ENCODE measurements at places on chromosomes 16 and 17.

GRCh38 chr17:80353718-80354275 lies 61.2 kb upstream of the ENDOV start:
- no peak for ATAC-seq

DNA sequence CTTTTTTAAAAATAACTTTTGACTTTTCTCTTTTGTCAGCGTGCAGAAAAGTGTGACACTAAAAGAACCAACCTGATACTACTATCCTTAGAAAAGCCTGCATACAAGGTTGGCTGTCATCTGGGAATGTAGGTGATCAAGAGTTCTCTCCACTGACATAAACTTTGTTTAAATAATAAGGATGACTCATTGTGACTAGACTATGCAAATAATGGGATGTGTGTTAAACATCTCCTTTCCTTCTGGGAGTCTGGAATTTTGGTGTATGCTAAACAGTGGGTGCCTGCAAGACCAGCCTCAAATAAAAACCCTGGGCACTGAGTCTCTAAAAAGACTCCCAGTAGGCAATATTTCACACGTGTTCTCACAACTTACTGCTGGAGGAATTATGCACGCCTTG lies 373.4 kb downstream of the CNTNAP4 start:
- no peak for ATAC-seq

DNA sequence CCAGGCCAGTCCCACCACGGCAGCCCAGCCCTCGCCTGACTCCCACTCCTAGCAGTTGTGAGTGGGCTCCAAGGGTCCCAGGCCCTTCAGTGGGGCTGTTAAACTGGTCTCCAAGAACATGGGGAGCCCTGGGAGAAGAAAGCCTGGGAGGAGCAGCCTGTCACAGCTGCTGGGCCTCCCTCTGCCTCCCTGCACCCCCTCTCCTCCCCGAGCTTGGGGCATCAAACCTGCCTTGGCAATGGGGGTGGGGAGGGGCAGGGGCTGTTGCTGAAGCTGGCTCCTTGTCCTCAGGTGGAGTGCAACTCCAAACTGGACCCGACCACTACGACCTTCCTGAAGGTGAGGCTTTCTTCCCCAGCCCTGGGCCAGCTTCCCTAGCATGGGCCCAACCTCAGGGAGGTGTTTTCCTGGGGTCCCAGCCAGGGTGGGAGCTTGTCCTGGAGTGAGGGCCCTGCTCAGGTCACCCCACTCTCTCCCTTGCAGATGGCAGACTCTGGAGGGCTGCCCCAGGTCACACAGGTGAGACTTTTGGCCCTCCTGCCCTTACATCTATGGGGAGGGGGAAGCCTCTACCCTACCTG lies 6.6 kb upstream of the SETD6 start:
- no peak for ATAC-seq

- peak; percentile 41 for ATAC-seq
These were observed 10.7 kb upstream of the ZNF19 start for GRCh38 chr16:71499775-71500364.

DNA sequence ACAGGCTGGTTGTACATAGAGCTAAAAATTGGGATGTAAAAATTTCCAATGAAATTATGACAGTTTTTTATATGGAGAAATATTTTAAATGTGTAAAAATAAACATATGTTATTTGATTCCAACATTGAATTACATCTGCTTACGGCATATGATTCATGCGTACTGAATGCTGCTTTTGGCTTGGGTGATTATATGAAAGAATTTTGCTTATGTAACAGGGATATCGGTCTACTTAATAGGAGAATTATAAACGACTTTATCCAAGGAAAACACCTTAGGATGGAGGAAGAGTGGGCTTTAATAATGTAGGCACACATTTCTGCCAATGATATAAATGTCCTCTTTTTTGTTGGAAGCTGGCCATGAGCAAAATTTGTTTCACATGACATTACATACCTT lies 197.3 kb upstream of the GOT2 start:
- ATAC-seq = no peak

DNA sequence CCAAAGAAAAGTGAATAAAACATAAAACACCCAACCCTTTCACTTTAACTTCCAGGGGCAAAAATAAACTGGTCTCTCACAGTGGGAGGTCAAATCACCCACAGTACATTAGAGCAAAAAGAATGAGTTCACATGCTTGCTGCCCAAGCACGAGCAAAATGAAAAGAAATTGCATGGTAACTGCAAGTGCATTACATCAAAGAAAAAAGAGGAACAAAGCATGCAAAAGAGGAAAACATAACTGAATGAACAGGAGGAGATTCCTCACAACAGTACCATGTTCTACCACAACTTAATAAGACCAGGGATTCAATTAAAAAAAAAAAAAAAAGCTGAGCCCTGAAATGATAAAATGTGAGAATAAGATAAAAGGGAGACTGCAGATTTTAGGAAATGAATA lies 12.3 kb downstream of the DNAH2 start:
- ATAC-seq = no peak

GRCh38 chr17:247767-248166 lies 66.3 kb upstream of the DOC2B start:
- ATAC-seq = peak; percentile 36

DNA sequence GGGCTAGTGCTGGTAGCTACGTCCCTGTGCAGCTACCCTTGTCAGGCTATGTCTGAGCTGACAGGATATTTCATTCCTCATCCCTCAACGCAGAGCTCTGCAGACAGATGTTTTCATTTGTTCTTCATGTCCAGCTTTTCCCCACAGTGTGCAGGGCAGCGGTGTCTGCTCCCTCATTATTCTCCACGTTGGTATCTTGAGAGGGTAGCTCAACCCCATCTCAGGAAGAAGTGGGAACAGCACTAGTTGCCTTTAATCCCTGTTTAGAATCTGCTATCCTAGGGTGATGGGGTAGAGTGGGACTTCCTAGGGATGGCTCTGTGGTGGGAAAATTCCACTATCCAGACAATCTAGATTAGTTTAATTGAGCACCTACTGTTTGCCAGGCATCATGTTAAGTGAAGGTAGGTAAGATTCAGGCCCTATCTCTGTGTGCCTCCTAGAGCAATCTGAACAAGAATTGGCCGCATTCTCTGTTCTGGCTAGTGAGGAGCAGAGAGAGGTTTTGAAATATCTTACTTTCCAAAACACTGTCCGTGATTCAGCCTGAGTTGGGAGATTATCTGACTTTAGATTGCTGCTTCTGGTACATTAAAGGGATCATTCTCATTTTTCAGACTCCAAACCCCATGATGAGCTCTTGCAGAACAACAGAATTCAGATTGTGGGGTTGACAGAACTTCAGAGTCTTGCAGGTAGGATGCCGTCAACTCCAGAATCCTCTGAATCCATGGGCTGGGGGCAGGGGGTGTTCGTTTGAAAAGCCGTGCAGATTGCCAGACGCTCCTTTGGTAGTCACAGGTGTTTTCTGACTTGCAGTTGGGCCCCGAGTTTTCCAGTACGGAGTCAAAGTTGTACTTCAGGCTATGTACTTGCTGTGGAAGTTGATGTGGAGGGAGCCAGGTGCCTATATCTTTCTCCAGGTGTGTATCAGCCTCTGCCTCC lies 963 bp downstream of the ALG1 start:
- ATAC-seq = no peak

- ATAC-seq = no peak
These were observed 450.0 kb downstream of the NPIPA7 start for GRCh38 chr16:16828913-16829398.

DNA sequence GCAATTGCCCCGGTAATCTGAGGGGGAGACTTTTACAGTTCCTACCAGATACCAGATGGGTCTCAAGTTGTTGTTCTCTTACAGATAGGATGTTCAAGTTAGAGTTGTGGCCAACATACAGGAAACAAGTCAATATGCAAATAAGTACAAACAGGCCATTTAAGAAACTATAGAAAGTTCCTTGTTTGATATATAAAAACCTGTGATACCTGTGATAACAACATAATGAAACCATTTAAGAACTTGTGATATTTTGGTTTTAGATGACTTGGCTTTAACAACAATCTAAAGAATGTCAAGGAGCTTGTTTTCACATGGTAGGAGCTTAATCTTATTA lies 16.8 kb downstream of the CDR2 start:
- ATAC-seq = no peak

DNA sequence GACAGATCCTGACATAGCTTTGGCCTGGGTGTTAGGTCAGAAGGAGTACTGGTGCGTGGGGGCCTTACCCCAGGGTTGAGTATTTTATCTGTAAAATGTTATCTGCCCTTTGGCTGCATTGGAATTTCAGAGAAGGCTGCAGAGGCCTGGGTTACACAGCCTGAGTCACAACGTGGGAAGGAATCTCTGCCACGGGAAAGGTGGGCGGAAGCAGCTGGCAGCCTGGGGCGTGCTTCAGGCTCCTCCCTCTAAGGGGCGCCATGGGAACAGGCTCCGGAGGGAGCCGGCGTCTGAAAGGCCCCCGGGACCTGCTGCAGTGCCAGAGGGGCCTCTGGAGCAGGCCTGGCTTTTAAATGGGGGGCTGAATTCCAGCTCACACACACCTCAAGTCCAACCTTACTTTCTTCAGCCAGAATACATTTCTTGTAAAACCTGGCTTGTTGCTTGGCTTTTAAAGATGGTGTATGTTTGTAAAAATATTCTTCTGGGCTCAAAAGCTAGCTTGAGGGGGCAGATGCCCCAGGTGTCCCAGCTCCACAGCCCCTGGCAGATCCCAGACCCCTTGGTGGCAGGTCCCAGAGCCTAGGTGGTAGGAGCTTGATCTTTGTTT lies 142.2 kb downstream of the RAB11FIP4 start:
- no peak for ATAC-seq

DNA sequence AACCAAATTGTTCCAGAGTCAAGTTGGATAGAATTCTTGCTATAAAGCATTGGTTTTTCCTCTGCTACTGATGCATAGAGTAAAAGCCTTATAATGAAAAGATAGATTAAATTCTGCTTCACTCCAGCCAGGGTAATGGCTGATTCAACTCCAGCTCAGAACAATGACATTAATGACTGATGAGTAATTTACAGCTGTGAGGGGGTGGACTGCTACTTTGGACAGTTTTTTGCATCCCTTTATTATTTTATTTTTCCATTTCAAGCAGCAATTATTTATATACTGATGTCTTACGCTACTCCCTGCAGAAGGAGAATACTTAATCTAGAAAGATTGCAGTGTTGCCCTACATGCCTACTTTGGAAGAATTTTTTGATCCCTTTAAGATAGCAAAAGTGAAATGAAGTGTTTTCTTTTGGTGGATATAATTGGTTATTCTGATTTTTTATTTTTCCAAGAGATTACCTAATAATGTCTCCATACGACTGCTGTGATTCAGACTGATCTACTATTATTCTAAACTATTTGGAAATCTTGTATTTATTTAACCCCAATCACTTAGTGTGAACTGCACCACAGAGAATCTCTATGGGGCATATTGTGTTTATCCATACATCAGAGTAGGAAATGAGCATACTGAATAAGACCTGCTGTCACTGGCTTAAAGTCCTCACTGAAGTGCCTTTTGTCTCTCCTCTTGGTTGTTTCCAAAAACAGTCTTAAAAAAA lies 149.5 kb downstream of the TRIM37 start:
- ATAC-seq = no peak

DNA sequence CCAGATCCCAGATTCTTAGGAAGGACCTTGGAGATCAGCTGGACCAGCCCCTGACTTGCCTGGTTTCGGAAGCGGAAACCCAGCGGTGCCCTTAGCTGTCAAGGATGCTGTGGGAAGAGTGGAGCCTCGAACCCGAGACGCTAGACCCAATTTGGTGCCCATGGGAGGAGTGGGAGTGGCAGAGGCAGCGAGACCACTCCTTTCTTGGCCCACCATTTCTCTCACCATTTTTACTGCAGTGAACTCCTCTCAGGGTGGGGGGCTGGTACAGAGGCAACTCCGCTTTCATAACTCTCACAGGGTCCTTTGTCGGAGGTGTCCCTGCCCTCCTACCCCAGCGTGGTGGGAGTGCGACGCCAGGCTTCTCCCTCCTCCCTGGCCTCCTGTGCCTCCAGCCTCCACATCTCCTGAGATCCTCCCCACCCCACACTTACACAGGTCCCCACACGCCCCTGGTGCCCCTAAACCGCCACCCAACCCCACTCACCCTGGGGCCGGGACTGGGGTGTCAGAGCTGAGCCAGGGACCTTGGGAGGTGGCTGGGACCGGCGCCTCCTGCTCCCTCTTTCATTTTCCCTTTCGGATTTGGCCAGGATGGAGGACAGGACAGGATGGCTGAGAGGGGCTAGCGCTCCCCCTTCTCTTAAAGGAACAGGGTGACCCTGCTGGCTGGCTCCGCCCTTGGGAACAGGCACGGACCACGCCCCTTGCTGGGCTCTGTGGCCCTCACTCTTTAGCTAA lies at the start of gene GJD3:
Gene GJD3, minus strand, starts transcription at position 617 of the 741 bp plus-strand sequence. CDS start 922 bp downstream, outside the sequence.
- ATAC-seq = no peak

DNA sequence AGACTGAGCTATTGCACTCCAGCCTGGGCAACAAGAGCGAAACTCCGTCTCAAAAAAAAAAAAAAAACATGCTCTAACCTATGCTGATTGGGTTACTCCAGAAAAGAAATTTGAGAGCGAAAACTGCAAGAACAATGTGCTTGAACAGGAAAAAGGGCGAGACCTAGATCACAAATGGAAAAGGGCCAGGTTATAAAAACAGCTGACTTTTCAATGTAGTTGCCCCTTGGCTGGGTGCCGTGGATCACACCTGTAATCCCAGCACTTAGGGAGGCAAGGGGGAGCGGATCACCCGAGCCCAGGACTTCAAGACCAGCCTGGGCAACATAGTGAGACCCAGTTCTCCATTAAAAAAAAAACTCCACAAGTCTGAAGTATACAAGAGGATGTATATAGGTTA lies 48.8 kb downstream of the MRM3 start:
- ATAC-seq = no peak

GRCh38 chr16:875182-876040 lies 74.9 kb upstream of the GNG13 start:
- no peak for ATAC-seq

- ATAC-seq = no peak
These were observed at the start of gene PLCD3 for GRCh38 chr17:45132320-45132571. Gene PLCD3, minus strand, starts transcription at chr17:45132515. Its CDS starts 105 bp downstream, at chr17:45132410.

DNA sequence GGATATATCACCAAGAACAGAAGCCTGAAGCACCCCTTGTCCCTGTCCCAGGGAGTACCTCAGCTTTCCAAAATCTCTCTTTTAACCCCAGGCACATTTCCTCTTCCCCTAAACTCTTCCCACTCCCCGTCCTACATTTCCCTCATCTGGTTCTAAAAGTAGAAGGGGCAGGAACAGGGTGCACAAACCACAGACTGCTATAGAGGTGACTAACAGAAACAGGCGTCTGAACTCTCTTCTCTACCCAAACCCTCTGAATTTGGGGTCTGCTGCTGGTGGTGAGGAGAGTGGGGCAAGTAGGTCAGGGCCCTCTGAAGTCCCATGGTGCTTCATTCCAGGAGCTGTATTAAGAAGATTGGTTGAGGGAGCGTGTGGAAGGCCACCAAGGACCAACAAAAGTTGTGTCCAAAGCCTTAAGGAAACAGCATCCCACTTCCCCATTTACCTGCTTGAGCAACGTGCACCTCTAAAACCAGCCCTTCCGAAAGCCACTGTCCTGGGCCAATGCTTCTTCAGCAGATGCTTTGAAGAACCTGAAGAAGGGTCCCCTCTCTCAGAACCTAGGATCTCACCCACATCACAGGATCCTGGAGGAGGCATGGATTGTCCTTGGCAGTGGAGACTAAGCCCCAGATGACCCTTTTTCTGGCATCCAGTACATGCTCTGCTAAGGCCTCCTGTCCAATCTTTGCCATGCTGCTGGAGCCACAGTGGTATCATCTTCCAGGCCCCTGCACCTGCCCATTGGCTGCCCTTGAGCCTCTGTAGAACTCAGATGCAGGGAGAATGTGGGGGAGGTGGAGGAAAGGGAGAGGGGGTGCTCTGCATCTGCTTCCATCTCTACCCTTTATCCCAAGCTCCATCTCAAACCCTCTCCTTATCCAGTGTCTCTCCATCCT lies 5.7 kb upstream of the NR1D1 start:
- no peak for ATAC-seq

All from gastroesophageal sphincter (tissue), 4 donors.